ENCODE measurements at places on chromosomes 12 and 14.

DNA sequence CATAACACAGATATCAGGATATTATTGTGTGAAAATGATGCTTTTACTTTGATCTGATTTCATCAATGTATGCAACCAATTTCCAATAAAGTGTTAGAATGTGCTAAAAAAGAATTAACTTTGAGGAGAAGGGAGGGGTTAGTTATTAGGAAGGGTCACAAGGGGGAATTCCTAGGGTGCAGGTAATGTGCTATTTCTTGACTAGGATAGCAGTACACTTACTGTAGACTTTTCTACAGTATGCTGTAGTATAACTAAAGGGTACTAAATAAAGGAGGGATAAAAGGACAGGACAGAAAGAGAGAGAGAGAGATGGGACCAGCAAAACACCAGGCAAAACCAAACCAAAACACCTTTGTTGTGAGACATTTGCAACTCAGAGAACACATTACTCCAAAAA, 121.4 kb upstream of the RAP1B start:
- no peak for DNase-seq

- DNase-seq, result no peak
These were observed 41.6 kb downstream of the SUDS3 start for GRCh38 chr12:118417942-118418341.

DNA sequence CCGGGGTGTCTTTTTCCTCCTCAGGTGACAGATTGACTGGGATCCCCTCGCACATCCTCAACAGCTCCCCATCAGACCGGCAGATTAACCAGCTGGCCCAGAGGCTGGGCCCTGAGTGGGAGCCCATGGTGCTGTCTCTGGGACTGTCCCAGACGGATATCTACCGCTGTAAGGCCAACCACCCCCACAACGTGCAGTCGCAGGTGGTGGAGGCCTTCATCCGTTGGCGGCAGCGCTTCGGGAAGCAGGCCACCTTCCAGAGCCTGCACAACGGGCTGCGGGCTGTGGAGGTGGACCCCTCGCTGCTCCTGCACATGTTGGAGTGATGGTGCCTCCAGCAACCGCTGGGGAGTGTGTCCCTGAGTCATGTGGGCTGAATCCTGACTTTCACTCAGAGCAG, 172.8 kb downstream of the CRADD start:
- no peak for DNase-seq

DNA sequence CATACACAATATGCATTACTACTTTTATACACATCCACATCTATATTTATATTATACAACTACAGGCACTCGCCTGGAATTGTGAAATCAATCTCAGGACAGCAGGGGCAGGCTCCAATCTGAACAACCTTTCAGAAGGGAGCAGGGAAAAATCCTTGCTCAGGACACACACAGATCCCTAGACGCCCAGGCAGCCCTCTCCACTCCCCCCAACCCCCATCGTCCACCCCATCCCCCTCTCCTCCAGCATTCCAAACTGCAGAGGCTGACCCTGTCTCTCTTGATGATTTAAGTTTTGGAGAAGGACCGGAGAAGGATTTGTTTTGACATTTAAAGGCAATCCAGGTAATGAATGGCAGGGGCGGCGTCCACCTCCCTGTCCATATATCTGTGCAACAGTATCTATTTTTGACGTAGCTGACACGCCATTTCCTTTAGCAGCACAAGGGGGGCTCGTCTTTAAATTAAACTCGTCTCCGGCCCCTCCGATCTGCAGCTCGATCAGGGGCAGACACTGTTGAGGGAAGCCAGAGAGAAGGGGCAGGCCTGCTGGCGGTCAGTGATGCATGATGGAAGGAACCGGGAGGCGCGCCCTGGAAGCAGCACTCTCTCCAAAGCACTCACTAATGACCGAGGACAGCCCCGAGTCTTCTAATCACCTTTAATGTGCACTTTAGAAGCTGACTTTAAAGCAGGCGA, 95.0 kb upstream of the TBX5 start:
- no peak for DNase-seq

DNA sequence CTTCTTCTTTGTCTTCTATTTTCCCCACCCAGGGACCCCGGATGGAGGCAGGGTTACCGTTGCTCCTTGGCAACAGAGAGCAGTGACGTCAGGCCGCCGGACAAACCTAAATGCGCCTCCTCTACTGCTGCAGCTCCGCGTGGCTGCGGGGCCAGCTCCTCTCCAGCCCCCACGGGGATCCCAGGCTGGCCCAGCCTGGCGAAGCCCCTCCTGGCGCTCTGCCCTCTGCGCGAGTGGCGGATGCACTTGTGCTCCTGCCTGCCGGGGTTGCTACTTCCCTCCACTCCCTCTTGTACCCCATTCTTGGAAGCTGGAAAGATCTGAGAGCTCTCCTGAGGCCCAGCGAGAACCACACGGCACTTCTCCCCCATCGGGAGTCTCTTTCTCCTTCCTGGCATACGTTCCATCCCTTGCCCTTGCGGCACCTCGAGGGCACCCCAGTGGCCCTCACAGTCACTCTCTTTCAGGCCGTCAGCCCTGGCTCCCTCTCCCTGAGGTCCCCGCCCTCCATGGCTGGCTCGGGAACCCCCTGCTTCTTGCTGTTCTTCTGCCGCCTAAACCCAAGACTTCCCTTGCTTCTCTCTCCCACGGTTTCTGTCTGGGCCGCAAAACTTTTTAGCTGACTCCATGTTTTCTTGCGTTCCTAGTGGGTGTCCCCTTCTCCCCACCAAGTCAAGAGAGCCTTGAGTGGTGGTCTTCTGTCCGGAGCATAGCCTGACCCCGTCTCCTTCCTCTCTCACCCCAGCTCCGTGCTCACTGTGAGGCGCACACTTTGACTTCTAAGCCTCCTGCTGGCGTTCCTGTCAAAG, 121.7 kb downstream of the PAPOLA start:
- DNase-seq, result no peak

DNA sequence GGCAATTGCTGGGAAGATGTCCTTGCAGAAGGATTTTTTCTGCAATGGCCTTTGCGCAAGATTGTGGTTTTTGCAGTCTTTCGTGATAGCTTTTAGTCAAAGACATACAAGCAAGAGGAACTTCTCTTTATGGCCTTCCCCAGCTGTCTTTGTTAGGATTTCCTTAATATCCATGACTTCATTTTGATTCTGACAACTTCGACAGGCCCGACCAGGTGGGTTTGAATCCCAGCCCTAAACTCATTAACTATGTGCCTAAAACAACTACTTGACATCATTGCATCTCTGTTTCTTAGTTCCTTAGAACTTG, 13.3 kb upstream of the VRK1 start:
- no peak for DNase-seq

GRCh38 chr12:28202374-28203130, 12.3 kb downstream of the CCDC91 start:
- no peak for DNase-seq

GRCh38 chr12:1122786-1123185, 131.8 kb downstream of the ERC1 start:
- DNase-seq, result no peak

DNA sequence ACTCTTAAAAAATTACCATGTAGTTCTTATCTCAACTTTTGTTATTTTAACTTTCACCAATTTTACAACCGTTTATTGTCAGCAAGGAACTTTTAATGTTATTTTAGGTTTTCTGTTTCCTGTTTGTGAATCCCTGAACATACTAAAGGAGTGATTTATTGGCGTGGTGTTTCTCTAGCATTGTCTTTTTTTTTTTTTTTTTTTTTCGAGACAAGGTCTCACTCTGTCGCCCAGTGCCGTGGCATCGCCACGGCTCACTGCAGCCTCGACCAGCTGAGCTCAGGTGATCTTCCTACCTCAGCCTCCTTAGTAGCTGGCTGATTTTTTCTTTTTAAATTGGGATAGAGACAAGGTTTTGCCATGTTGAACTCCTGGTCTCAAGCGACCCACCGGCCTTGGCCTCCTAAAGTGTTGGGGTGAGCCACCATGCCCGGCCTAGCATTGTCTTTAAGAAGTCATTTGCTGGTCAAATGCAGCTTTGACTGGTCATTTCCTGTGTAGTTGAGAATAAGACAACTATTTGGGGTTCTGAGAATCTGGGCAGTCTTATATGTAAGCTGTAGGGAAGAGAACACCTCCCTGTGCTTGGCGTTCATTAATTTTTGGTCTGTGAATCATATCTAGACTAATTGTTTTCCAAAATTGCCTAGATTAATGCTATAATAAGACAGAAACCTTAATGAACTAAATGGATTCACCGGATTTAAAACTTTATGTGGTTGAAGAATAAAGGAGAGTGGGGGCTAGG, 2.1 kb downstream of the WASHC4 start:
- no peak for DNase-seq

- no peak for DNase-seq
These were observed 38.3 kb upstream of the RBM19 start for GRCh38 chr12:114004402-114004801.

GRCh38 chr14:89813617-89814031, 140.9 kb downstream of the EFCAB11 start:
- no peak for DNase-seq

GRCh38 chr14:74856366-74856765, 19.6 kb downstream of the PROX2 start:
- no peak for DNase-seq

- peak; percentile 66 for DNase-seq
These were observed 842 bp downstream of the OAS2 start for GRCh38 chr12:112979041-112979680.

DNA sequence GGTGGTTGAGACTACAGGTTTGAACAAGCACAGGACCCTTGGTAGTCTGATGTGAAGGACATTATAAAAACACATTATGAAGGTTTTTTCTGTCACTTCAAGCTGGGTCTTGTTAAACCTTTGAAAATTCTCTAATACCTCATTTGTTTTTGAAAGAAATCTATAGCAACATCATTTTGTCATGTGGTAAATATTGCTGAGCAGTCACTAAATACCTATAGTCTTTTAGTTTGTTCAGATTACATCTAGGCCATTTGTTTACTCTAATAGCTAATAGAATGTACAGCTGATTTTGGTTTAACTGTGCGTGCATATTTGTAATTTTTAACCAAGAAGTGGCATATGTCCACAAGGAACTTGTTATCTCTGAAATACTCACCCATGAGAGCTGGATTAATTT, 2.9 kb downstream of the PPM1A start:
- DNase-seq, result no peak

GRCh38 chr12:50051101-50051806, 6.1 kb upstream of the ASIC1 start:
- DNase-seq, result no peak

GRCh38 chr14:55094292-55095157, 34.5 kb upstream of the LGALS3 start:
- no peak for DNase-seq

DNA sequence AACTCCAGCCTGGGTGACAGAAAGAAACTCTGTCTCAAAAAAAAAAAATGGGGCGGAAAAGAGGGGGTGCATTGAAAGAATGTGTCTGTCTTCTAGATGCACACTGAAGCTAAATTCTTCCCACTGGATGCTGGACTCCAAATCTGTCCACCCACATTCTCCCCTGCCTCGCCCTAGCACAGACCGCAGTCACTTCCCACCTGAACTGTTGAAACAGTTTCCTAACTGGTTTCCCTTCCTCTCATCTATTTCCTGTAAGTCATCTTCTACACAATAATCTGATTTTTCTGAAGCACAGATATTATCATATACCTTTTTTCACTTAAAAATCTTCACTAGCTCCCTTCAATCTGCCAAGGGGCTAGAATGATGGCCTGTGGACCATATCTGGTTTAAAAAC, 1.5 kb upstream of the HCAR1 start:
- no peak for DNase-seq

GRCh38 chr14:103199124-103199523, 75.9 kb downstream of the TNFAIP2 start:
- no peak for DNase-seq

DNA sequence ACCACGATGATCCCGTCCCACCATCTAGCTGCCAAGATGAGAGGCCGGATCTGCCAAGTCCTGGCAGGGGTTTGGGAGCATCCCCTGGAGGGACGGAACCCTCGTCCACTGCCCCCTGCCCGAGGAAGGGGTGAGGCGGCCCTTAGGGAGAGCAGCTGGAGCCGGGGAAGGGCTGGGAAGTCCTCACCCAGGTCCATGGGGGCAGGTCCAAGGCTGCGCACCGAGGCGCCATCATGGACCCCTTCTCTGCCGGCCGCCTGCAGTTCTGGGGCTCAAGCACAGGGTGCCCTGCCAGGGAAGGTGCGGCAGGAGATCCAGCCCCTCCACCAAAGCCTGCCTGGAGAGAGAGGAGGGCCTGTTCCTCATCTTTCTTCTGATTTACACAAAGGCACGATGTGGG, 17.6 kb upstream of the FBRSL1 start:
- no peak for DNase-seq

- DNase-seq, result no peak
These were observed 1324.0 kb upstream of the USP15 start for GRCh38 chr12:60935981-60936761.

DNA sequence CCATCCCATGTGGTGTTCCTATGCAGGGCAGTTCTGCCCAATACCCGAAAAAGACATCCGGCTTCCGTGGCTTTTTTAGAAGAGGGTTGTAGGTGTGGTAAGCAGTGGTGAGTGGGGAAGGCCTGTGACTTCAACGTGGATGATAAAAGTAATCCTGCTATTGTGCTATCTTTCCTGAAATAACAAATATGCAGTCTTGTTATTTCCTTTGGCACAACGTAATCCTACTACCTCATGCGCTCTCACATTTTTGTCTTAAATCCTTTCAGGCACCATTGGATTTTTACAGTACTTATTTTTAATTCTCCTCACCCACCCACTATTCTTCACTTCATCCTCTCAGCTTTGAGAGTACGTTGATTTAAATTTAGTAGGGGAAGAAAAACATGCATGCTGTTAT, 96.8 kb downstream of the IPO8 start:
- DNase-seq, result no peak

- DNase-seq, result no peak
These were observed 28.5 kb downstream of the WNK1 start for GRCh38 chr12:780750-781379.

DNA sequence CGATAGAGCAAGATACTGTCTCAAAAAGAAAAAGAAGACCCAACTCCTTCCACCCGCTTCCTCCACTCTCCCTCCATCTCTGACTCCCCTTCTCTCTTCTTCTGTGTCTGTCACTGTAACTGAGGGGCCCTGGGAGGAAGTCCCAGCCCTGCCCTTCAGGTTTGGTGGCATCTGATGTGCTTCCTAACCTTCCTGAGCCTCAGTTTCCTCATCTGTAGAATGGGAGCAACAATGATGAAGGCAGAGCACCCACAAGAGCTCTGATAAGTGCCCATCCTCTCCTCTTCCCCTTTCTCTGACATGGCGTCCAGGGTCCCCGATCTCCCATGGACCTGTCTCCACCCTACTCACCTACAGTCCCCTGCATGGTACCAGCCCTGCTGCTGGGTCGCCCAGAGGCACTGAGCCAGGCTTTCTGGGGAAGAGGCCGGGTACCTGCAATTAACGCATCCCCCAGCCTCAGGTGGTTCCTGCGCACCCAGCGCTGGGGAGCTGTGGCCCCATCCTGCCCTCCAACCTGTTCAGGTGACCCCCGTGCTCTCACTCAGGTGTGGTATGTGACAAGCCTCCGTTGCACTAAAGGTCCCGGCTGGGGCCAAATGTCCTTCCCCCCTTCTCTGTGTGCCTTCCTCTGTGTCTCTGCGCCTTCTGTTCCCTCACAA, 13.2 kb downstream of the FOXN4 start:
- no peak for DNase-seq

DNA sequence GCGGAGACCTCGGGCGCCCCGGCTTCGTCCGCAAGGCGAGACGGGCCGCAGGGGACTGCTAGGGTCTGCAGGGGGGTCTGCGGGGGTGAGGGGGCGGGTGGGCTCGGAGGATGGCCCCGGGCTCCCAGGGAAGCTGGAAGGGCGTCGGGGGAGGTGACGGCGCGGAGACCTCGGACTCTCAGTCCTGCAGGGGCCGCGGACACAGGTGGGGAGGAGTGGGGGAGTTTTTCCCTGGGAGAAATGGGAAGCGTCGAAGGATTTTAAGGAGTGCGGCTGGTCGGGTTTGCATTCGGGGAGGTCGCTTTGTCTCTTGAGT, 25.9 kb downstream of the ZBTB42 start:
- DNase-seq, result no peak

All from activated CD8-positive, alpha-beta memory T cell treated with anti-CD3 and anti-CD28 coated beads, Interleukin-2, amount 50 U/mL, for 48 hours (primary cell).